CD4-positive, alpha-beta memory T cell (primary cell): ENCODE measurements at places on chromosomes 12 and 14. TPM values are rescaled to one million over a fixed set of nuclear protein-coding genes. Genes with fewer than 3 reads are reported as not detected.

Gene ZDHHC22
- total RNA-seq: not detected

Gene RERG
- total RNA-seq: not detected

Gene STAC3
- total RNA-seq: 3.0 TPM

Gene PTPN6
- 199 TPM for total RNA-seq

Gene SLC5A8
- total RNA-seq: not detected

Gene TTC9
- total RNA-seq: 25.9 TPM

DNA sequence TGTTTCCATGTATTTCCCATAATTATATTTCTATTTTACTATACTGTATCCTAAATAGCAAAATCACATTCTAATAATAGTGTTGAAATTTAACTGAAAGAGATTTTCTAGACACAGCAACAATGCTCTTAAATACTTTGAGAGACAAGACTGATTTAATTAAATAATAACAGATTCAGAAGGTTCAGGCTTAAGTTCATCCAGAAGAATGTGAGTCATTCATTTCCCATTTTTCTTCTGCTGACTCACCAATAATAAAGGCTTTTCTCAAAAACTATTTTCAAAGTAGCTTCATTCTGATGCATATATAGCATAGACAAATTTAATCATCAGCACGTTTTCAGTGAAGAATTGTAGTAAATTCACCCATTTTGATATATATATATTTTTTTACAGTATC lies 481.4 kb downstream of the MDGA2 start:
- no peak for DNase-seq

DNA sequence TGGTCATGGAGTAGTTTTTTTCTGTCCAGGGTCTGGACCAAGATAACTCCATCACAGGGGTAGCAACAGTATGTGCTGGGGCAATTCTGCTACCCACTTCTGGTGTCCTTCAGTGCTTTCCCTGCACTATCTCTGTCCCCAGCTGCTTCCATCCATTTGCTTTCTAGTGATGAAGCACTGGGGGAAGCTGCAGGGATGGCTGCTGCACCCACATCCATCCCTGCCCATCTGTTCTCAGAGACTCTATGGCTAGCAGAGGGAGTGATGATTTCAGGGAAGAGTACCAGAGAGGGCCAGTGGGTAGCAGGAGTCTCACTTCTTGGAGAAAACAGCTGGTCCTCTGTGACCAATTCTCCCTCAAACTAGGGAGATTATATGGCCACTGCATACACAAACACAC lies 44.1 kb downstream of the ETV6 start:
- DNase-seq: no peak

DNA sequence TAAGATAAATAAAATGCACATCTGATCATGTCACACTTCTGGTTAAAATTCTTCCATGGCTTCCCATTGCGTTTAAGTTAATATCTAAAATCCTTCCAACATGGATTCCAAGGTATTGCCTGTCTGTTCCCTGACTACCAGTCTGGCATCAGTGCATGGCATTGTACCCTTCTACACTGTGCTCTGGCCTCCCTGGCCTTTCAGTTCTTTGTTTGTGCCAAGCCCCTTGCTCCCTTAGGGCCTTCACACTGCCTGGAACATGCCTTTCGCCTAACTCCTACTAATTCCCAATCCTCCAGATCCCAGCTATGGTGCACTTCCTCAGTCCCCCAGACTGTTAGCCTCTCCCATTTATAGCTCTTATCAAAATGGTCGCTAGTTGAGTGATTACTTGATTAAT lies 6.3 kb downstream of the CIPC start:
- no peak for DNase-seq

DNA sequence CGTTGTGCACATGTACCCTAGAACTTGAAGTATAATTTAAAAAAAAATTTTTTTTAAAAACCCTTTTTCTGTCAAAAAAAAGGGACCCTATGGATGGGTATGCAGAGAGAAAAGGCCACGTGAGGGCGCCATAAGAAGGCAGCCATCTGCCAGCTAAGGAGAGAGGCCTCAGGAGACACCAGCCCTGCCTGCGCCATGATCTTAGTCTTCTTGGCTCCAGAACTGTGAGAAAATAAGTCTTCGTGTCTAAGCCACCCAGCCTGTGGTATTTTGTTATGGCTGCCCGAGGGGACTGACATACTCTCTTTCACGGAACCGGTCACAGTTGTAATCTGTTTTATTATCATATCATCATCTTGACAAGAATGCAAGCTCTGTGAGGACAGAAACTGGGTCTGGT lies 174.8 kb downstream of the EFCAB11 start:
- no peak for DNase-seq
